ENCODE measurements at places on chromosomes 5 and 9.

GRCh38 chr5:79133657-79134451, 22.2 kb downstream of the BHMT start:
- DNase-seq = peak; percentile 94

DNA sequence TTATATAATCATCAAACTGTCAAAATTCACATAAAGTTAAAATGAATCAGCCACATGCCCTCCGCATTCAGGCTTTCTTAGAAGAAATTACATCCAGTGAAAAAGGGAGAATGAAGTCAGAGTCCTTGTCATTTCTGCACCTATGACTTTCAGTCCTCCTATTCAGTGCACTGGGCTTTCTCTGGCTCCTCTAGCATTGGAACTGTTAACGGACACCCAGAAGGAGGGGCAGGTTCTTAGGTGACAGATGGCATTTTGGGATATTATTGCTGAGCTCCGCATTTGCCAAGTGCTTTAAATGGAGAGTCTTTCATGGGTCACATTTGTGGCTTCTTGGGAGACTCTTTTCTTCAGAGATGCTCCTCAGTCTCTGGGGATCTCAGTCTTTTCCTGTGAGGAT, 40.0 kb downstream of the ADAMTS19 start:
- no peak for DNase-seq

DNA sequence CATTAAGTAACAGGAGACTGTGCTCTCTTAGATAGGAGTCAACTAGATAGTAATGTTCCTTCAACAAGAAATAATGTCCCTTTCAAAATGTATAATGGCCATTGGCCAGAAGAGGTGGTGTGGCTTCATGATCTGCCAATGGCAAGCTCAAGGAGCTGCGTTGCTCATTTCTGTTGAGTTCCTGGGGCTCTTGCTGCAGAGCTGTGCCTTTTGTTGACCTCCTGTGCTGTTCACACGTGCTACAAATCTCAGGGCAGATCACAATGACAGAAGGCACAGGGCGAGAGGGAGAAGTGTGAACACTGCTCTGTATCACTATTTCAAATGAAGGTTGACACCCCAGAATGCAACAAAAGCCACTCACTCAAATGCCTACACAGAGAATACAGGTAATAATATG, 16.0 kb upstream of the TBC1D2 start:
- DNase-seq = no peak

DNA sequence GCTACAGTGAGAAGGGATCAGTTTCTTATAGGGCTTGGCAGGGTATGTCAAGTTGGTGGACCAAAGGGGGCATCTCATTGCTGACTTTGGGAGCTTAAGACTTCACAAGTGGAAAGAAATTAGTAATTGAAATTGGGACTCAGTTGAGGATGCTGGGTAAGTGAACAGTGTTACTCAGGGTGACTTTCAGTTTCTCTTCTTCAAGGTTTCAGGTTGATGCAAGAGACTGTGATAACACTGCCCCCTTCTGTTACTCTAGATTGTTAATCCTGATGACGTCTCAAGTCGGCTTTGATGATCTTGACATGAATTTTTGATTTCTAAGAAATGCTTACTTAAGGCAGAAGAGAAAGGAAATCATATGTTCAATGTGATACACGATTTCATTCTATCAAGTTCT, 21.3 kb downstream of the KCTD16 start:
- DNase-seq = peak; percentile 78

GRCh38 chr9:93968451-93969327, 13.5 kb upstream of the BARX1 start:
- peak; percentile 12 for DNase-seq

GRCh38 chr5:16736158-16736995, 119.6 kb upstream of the RETREG1 start:
- DNase-seq = peak; percentile 89

DNA sequence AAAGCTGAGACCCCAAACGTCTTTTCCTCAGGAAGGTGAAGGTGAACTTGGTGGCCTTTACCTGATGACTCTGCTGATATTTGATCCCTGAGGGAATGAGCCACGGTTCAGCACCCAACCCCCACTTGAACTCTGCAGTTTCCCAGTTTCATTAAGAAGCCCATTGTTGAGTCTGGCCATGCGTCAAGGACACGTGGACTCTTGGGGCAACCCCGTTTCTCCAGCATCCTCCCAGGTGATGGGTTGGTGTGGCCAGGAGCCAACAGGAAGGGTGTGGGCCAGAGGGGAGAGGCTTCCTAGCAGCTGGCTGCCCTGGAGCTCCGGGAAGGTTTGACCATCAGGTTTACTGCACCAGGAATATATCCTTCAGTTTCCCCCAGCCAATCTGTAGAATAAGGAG, 59.5 kb upstream of the GNE start:
- no peak for DNase-seq

DNA sequence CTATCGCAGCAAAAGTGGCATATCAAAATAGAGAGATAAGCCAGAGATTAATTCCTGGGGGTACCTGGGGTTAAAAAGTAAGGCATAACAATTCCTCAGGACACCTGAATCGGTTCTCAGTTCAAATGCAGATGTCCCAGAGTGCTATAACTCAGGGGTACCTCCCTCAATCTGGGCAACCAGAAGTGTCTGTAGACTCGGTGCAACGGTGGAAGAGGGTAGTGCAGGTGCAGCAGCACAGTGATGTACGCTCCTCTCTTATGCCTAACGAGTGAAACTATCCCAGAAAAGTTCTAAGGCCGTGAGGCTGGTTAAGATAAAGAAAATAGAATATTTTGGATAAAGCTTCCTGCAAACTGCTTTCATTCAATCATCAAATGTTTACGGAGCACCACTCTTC, 7.9 kb upstream of the NR4A3 start:
- no peak for DNase-seq

- DNase-seq = peak; percentile 45
Observed at GRCh38 chr5:53161876-53162275, 52.3 kb upstream of the MOCS2 start.
